GM23338 (cell line): ENCODE measurements at places on chromosomes 3 and 15. TPM values are rescaled to one million over a fixed set of nuclear protein-coding genes. Genes with fewer than 3 reads are reported as not detected.

GRCh38 chr15:40246496-40247280, 7.8 kb downstream of the PAK6 start:
- DNase-seq, result no peak

DNA sequence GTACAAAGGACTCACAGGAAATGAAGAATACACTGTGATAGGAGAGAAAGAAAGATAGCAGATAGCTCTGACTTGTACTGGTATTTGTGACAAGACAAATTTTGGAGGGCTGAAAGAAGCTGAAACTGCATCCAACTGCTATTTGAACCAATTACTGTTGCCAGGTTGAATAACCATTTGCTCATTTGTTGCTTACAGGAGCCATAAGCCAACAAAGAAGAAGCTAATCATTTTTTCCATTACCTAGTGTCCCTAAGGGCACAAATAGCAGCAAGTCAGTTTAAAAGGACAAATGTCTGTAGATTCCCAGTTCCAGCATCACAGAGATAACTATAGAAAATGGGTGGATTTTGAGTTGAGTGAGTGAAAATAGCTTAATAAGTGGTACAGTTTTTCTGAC, 376.9 kb upstream of the ARPP21 start:
- DNase-seq, result no peak

DNA sequence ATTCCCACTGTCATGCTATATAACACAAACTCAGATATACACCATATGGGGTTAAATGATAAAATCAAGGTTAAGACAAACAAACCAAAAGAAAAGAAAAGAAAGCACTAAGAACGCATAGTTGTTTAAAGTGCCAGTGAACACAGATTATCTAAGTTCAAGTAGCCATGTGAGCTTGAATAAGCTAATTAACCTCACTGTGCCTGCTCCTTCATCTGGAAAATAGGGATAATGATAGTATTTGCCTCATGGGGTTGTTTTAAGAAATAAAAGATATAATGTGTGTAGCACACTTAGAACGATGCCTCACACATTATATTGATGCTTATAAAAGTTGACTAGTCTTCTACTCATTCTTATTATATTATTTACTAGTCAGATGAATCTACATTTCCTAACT, 72.6 kb upstream of the IL12A start:
- no peak for DNase-seq

DNA sequence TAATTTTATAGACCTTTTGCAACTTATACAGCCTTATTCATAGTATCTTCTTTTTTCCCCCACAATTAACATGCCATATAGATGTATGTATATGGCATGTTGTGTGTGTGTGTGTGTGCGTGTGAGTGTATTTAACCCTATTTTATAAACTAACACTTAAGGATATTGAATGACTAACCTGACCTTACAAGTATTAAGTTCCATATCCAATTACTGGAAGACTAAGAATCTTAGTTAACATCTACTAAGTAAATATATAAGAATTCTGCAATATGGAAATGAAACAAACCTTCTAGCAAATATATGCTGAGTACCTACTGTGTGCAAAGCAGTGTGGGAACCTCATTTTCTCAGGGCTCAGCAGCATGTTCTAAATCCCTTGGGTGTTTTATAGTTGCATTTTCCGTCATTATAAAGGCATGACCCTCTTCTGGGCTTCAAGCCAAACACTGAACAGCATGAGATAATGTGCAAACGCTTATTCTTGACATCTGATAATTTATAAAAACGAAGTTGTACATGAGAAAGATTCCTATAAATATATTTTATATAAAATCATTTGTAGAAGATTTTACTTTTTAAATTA, 105.5 kb downstream of the NLGN1 start:
- no peak for DNase-seq

Gene LIPC
- not detected in 2 replicates for total RNA-seq
